Activated naive CD4-positive, alpha-beta T cell (primary cell): ENCODE measurements at places on chromosomes 11 and 22.

- no peak for DNase-seq
Observed at GRCh38 chr11:72989727-72990126, 152.4 kb downstream of the FCHSD2 start.

DNA sequence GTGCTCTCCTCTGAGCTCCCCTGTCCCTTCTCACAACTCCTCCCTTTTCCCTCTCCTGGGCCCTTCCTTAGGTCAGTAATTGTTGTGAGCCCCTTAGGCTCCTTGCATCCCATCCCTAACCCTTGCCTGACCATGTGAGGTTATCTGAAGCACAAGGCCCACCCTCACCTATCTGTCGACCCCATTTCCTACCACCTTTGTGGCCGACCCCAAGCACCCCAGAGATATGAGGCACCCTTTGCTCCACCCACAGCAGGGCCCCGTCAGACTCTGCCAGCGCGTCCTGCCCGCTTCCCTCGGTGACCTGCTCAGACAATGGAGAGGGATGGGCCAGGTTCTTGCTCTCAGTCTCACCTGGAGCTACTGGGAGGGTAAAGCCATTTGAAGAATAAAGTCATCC, 1.3 kb downstream of the GNG3 start:
- DNase-seq = no peak

DNA sequence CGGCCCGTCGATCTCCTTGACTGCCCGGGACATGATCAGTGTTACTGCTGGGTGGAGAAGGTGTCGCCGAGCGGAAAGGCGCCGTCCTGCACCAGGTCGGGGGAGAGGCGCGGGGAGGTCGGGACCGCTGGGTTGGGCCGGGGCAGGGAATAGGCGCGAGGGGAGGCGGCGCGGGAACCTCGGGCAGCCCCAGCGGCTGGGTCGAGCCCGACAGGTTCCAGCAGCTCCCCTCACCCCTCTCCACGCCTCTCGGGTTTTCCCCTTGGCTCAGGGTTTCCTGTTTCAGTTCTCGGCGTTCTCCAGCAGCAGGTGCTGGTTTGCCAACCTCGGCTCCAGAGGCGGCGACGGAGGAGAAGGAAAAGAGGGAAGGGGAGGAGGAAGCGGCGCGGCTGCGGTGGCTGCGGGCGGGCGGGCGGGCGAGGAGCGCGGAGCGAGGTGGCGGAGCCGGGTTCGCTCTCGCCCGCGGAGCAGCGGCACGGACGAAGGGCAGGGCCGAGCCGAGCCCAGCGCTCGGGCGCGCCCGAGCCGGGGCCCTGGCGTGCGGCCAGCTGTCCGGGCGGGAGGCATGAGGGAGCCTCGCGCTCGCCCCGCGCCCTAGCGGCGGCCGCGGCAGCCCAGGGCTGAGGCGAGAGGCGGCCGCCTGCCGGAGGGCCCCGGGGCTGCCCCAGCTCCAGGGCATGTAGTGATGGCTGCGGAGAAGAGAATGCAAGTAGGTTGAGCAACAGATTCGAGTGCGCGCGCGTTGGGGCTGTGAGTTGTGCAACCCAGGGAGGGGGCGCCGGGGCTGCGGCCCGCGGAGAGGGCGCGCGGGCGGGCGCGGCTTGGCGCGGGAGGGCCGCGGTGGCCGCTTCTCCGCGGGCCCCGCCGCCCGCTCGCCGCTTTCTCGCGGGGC, at the start of gene ZC3H12C:
TSS of gene ZC3H12C (plus strand) at position 878 of the 892 bp plus-strand sequence. CDS start 20 bp downstream, outside the sequence.
- no peak for DNase-seq

- DNase-seq = no peak
Observed at GRCh38 chr22:33271390-33272161, 213.4 kb upstream of the SYN3 start.

- DNase-seq = no peak
Observed at GRCh38 chr11:102830001-102830727, 13.2 kb downstream of the MMP3 start.

- no peak for DNase-seq
Observed at GRCh38 chr22:40628354-40629042, 8.0 kb downstream of the MRTFA start.

DNA sequence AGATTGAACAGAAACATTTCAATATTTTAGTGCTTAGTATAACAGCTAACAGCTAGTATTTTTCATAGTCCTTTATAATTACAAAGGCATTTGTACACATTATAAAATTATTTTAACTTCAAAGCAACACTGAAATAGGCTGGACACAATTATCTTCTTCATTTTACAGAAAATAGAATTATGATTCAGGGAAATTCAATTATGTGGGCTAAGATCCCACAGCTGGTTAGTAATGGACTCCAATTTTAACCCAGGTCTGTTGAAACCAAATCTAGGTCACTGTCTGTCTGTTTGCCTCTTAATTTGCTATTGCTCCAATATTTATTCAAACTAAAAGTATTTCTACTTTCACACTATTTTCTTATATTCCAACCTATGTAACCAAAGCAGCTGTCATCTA, 154.1 kb upstream of the CTSC start:
- no peak for DNase-seq

- no peak for DNase-seq
Observed at GRCh38 chr11:62667460-62667859, 2.3 kb downstream of the CSKMT start.
